ENCODE measurements at places on chromosomes 1 and 21.

- peak; percentile 99 for DNase-seq
Observed at GRCh38 chr21:45366931-45367401, 38.0 kb upstream of the COL18A1 start.

DNA sequence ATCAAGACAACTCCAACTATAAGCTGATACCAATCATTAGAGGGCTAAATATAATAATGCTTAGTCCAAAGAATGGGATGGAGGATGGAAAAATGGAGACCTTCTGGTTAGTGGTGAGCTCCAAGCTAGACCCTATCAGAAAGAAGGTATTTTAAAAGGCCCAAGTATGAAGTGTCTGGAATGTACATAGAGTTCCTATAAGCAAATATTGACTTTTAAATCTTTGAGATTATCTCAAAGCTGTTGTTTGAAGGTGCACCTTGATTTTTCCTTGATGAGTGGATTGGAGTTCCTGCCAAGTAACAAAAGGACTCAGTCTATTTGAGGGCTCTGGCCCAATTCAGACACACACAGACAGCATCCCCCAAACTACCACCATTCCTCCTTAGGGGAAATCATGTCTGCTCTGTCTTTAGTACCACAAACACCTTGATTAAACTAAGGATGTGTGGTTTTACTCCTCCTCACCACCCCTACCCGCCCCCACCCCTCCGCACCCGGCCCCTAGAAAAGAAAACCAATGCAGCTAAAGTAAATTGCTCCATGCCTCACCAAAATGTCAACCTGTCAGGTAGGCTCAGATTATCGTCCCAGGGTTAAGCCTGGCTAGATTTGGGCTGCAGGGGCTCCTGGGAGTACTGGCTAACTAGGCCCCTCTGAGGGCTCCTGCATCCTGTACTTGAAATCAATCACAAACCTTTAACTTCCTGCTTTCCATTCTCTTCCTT lies 59.4 kb downstream of the CDC7 start:
- DNase-seq = no peak

DNA sequence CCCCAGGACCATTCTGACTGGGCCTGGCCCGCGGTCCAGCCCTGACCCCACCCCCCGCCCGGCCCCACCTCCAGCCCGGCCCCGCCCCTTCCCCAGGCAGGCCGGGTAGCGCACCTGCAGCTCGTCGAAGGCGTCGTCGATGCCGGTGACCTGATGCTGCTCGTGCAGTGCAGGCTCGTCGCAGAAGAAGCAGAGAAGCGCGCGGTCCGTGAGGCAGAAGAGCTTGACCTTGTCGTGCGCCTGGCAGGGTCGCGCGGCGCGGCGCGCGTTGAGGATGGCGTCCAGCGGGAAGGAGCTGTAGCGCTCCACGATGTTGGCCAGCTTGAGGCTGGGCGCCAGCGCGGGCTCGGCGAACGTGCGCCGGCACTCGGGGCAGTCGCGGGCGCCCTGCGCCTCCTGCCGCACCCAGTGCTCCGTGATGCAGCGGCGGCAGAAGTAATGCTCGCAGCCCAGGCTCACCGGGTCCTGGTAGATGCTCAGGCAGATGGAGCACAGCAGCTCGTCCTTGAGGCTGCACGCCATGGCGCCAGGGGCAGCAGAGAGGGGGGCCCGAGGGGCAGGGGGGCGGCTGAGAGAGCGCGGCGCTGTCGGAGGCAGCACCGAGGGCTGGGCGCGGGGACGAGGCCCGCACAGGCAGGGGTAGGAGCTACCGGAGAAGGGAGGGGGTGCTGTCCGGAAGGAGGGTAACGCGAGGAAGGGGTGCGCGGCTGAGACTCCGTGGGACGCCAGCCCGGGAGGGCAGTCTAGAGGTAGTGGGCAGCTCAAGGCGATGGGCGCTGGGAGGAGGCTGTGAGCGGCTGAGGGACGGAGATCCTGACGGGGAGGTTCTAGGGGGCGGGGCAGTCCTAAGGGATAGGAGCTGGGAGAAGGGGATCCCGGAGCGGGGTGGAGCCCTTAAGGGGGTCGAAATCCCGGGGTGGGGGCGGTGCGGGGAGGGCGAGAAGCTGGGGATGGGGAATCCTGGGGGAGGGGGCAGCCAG lies 642 bp downstream of the TRIM62 start:
- DNase-seq = peak; percentile 99

GRCh38 chr1:152907686-152908601 lies at the start of gene IVL:
TSS of gene IVL (plus strand) at chr1:152908546. CDS start at chr1:152909798, 1,252 bp downstream.
- no peak for DNase-seq

DNA sequence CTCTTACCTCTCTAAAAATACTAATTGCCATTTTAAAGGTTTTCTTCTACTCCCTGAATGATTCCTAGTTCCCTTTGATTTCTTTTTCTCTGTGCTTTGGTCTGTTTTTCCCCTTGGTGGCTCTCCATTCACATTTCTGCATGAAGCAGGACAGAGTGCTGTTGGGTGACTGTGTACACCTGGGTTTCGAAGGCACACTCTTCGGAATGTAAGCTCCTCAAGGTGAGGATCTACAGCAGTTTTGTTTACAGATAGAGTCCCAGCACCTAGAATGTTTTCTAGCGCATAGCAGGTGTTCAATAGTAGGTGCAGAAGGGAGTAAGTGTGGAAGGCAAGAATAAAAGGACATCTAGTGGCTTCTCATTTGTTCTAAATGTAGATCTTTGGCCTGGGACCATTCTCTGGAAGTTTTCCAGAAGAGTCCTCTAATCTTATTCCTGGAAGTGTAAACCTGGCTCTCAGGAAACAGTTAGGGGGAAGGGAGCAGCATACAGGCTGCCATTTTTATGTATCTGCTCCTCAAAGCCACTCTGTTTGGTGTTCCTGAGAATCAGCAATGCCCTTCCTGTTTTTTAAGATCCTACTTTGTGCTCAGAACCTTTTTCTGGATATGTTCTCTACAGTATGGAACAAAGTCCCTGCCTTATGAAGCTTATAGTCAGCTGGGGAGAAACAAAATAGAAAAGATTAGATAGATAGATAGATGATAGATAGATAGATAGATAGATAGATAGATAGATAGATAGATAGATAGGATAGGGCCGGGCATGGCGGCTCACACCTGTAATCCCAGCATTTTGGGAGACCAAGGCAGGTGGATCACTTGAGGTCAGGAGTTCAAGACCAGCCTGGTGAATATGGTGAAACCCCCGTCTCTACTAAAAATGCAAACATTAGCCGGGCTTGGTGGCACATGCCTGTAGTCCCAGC lies 22.8 kb upstream of the EFNA1 start:
- DNase-seq = no peak

DNA sequence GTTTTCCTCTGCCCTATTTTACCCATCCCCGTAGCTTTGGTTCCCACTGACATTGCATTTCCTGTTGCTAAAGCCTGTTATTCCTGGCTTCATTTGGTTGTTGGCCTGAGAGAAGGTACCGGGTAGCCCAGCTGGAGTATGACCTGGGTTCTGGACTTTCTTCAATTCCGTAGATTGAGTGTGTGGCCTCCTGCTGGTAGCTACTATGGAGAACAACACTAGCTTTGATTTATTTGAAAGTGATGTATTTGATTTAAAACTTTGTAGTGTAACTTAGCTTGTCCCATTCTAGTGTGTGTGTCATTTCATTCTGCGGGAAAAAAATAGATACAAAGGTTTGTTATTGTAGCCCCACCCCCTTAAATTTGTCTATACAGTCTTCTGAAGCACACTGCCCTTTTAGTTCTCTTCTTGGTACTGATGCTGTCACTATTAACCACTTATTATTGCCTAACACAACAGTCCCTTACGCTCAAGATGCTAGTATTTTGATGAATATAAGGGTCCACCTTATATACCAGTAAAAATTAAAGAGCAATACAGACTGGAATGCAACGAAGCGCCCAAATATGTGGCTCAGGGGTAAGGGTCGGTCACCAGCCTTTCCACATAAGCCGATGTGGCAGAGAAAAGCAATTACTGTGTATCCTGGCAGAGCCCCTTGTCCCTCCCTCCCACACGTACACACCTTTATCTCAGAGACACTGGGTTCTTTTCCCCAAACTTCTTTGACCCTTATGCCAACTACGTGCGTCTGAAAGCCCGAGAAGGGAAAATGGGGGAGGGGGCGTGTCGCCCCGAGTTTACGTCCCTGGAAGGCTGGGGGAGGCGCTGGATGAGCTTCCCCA lies 643 bp upstream of the MOV10 start:
- no peak for DNase-seq

DNA sequence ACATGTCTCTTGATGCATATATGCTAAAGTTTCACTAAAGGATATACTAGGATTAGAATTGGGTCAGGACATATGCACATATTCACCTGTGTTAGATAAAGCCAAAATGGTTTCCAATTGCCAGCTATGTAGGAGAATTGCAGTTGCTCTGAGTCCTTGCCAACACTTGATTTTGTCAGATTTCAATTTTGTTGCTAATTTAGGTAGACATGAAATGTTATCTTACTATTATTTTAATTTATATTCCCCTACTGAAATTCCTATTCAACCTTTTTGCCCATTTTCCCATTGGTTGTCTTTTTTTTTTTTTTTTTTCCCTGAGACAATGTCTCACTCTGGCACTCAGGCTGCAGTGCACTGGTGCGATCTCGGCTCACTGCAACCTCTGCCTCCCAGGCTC lies 13.4 kb downstream of the HDAC1 start:
- no peak for DNase-seq

DNA sequence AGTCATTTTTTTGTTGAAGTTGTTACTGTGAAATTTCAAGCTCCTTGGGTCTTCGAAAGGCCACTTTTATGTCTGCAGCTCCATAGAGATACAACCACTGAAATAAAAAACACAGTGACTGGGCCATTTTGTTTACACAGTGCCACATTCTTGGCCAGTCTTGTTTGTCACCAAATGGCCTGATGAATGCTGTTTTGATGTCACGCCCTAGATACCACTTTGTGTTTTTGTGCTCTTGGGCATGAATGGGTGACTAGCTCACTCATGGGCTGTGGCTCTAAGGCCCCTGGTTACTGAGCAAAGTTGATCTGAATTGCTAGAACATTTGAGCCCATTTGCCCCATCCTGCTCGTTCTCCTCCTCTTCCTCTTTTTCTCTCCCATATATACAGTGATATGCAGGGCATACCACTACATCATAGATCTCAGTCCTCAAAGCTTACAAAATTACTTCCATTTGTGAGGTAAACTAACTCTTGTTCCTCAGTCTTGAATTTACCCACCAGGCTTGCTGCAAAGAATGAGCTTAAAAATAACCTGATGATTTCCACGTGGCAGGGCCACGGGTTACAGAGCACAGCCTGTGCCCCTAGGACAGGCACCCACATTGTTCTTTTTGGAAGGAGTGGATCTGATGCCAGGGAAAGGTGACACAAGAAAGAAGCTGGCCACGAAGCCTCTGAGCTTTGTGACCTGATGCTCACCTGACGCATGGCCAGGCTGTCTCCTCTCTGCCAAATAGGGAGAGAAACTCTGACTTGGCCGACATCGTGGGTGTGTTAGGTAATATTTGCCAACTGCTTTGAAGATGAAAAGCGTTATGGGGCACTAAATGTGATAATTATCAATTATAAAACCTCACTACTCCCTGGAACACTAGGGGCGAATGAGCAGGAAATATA lies 92.4 kb downstream of the RUNX1 start:
- DNase-seq = no peak

DNA sequence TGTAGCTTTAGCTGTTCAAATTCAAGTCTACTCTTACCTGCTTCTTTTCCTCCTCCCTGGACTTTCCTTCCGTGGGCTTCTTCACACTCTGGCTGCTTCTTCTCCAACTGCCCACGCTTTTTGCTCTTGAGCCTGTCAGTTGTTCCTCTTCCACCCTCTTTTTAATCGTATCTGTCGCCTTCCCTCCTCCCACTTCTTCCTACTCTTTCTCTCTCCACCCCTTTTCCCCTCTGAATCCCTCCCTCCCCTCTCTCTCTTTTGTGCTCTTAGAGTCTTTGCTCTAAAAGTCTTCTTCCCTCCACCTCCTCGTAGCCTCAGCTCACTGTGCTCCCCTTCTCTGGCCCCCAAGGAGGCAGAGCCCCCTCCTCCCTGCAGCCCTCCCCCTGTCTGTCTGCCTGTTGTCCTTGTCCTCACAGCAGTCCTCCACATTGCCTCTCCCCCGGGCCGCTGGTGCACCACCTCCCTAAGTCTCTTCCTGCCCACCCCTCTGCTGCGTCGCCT lies 12.9 kb upstream of the GJA5 start:
- DNase-seq = no peak

DNA sequence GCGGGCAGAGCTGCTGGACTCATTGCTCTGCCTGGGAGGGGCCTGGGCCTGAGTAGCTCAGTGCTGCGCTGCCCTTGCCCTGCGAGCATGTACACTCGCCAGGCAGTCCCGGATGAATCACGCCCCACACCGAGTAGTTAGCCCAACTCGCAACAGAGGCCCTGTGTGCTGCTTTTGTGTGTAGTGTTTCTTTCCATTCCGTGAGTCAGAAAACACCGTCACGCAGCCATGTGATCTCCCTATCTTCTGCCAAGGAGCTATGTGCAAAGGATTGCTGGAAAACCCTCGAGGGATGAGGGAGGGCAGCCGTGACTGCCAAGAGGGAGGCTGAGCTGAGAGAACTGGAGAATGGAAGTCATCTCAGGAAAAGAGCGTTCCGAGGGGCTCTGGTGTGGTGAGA lies 37.3 kb downstream of the NENF start:
- DNase-seq = peak; percentile 99

- peak; percentile 85 for DNase-seq
Observed at GRCh38 chr1:110053552-110054428, 16.7 kb downstream of the ALX3 start.

GRCh38 chr1:165434281-165434680 lies 10.6 kb downstream of the RXRG start:
- DNase-seq = no peak

GRCh38 chr1:195584870-195585624 lies 1023.2 kb downstream of the KCNT2 start:
- no peak for DNase-seq

DNA sequence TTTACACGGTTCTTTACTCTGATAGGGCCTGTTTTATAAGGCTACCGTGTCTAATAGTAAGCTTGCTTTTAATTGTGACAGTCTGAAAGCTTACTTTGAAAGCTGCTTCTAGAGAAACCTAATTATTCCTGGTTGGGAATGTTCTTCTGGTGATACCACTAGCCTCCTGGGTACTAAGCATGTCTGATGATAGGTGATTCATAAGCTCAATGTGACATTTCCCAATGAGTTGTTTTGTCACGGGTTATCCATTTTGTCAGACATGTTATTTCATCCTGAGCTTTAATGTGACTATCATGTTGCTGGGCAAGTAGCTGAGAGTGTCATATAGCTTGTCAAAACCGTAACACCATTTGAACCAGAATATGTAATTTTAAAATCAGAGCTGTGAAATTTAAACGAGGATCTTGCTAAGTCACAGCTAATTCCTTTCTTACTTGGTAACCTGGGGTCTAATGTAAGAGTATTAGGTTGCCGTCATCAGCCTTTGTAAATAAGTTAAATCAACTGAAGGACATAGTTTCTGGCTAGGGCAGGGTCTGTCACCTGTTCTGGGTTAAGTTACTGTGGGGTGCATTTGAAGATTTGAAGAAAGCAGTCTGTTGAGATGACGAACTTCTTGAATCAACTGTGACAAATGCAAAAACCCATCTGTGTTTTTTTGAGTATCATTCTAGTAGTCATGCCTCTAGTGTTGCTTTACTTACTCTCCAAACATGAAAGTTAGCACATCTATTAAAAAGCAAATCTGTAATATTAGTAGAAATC lies 529.2 kb downstream of the USP25 start:
- DNase-seq = no peak
